Fibroblast of the aortic adventitia (primary cell): ENCODE measurements at places on chromosomes 16 and 17. TPM values are rescaled to one million over a fixed set of nuclear protein-coding genes. Genes with fewer than 3 reads are reported as not detected.

DNA sequence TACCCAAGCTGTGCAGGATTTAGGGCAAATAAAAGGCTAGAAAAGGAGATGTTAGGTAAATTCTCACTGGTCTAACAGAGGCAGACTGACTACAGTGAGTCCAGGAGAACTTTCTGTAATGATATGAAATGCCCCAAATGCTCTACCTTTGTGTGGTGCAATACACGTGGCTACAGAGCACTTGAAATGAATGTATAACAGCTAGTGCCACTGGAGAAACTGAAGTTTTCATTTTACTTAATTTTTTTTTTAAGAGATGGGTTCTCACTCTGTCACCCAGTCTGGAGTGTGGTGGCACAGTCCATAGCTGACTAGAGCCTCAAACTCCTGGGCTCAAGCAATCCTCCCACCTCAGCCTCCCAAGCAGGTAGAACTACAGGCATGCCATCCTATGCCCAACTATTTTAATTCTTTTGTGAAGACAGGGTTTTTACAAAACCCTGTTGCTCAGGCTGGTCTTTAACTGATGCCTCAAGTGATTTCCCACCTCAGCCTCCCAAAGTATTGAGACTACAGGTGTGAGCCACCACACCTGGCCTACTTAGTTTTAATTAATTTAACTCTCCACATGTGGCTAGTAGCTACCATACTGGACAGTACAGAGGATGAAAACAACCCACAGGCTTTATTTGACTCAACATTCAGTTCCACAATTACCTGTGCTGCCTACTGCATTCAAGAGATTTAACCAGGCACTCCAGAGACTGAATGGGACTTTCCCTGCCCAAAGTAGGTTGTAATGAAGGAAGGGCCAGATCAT is 84.8 kb upstream of the PLEKHM1 start:
- DNase-seq = no peak

DNA sequence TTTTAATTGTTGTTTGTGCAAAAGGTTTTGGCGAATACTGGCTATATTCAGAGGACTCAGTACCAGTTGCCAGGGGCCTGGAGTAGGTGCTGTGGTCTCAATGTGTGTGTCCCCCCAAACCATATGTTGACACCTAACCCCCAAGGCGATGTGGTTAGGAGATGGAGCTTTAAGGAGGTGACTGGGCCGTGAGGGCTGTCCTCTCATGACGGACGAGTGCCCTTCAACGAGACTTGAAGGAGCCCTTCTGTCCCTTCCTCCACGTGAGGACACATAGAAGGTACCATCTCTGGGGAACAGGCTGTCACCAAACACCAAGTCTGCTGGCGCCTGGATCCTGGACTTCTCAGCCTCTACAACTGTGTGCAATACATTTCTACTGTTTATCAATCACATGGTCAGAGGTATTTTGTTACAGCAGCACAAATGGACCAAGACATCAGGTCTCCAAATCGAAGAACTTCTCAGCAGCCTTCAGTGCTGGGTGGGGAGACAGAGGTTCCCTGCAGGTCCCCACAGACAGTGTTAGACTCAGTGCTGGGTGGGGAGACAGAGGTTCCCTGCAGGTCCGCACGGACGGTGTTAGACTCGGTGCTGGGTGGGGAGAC is 24.8 kb upstream of the METRNL start:
- DNase-seq = no peak

DNA sequence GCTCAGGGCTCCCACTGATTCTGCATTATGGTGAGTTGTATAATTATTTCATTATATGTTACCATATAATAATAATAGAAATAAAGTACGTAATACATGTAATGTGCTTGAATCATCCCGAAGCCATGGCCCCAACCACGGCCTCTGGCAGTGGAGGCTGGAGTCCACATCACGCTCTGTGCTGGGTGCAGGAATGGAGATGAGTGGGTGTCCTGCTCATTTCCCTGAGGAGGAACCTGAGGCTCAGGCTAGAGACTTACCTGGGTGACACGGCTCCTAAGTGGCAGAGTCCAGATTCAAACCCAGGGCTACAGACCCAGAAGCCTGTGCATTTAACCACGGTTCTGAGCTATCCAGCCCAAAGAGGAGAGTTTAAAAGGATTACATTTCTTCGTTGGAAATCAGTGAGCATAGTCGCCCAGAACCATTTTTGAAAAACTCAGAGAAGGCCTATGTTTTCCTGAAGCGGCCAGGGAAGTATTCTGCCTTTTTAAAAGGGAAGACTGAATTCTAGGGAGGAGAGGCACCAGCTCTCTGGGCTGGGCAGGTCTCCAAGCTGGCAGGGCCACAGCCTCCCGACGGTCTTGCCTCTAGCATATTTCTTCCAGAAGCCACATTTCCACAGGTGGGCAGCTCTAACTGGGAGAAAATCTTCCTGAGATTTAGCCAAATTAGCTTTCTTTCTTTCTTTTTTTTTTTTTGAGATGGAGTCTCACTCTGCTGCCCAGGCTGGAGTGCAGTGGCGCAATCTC is 6.7 kb downstream of the IL4R start:
- DNase-seq = no peak

DNA sequence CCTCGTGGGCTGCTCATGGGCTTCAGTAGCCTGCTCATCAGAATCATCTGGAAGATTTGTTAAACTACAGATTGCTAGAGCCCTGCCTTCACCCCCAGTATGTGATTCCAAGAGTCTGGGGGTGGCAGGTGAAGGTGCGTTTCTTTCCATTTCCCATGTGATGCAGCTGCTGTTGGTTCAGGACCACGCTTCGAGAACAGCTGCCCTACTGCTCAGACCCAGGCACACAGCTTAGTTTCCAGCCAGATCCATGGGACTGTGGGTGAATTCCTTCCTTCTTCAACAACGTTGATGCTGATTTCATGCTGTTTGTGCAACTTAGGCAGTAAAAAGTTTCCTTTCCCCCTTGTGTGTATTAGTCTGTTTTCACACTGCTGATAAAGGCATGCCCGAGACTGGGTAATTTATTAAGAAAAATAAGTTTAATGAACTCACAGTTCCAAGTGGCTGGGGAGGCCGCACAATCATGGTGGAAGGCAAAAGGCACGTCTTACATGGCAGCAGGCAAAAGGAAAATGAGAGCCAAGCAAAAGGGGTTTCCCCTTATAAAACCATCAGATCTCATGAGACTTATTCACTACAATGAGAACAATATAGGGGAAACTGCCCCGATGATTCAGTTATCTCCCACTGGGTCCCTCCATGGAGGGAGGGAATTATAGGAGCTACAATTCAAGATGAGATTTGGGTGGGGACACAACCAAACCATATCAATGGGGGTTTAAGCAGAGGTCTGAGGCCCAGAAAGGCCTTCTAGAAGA is 159.2 kb downstream of the XYLT1 start:
- no peak for DNase-seq

Gene SCARF1
- total RNA-seq = 0.90 and 1.3 TPM in 2 replicates

Gene TOX3
- total RNA-seq = not detected in 2 replicates

Gene MYOCD
- 0.16 and 0.18 TPM in 2 replicates for total RNA-seq

DNA sequence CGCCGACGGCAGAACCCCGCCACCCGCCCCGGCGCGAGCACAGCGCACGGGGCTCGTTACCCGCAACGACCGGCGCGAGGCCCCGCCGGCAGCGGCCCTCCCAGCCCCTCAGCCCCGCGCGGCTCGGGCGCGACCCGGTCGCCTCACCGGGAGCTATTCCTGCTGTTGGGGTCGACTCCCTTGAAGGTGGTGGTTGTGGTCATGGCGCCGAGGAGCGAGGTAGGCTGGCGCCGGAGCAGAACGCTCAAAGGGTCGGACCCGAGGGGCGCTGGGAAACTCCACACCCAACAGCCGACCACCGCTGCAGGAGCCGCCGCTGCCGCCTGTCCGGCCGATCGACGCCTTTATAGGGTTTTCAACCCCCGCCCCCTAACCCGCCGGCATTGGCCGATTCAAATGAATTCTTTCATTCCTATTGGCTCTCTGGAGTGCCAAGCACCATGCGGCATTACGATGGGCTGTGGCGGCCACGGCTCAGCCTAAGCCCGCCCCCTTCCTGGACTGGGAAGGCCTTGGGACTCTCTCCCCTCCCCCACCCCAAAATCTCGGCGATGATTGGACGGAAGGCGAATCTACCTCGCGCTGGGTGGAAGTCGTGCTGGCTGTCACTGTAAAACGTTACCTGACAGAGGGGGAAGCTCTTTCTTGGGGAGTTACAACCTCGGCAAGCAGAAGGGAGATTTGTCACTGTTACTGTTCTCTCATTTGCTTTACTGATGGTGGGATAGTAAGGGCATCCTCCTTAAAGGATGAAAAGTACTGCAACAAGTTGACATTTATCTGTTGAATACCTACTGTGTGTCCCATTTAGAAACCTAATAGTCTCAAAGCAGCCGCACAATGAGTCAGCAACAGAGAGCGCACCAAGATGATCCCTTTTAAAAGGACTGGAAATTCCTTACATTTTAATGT is at the start of gene JPT1:
JPT1 (minus strand) TSS at position 318 of the 912 bp plus-strand sequence; CDS start at position 203, 115 bp downstream.
- DNase-seq = peak; percentile 99

- DNase-seq = no peak
Observed at GRCh38 chr16:57150682-57151330, 35.0 kb downstream of the PSME3IP1 start.

GRCh38 chr17:21425736-21426135 is 49.6 kb downstream of the KCNJ12 start:
- DNase-seq = no peak

- DNase-seq = no peak
Observed at GRCh38 chr16:72840631-72841381, 207.1 kb downstream of the ZFHX3 start.

Gene METTL26
- total RNA-seq = 85.0 and 86.0 TPM in 2 replicates

Gene CCL2
- 11.1 and 109 TPM in 2 replicates for total RNA-seq

DNA sequence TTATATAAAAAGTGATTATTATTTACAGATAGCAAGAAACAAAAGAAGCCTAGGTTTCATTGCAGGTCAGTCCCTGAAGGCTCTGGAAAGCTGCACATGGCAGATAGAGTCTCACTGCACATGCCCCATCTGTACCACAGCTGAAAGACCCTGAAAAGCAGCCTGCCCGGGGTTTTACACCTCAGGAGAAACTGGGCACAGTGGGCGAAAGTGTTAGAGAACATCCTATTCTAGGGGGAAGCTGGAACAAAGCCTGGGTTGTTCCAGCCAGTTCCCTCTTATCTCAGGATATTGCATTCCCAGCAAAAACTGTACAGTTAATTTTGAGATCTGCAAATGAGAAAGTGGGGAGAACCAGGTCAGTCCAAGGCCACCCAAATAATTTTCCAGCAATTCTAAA is 419.7 kb downstream of the CNTNAP4 start:
- no peak for DNase-seq

DNA sequence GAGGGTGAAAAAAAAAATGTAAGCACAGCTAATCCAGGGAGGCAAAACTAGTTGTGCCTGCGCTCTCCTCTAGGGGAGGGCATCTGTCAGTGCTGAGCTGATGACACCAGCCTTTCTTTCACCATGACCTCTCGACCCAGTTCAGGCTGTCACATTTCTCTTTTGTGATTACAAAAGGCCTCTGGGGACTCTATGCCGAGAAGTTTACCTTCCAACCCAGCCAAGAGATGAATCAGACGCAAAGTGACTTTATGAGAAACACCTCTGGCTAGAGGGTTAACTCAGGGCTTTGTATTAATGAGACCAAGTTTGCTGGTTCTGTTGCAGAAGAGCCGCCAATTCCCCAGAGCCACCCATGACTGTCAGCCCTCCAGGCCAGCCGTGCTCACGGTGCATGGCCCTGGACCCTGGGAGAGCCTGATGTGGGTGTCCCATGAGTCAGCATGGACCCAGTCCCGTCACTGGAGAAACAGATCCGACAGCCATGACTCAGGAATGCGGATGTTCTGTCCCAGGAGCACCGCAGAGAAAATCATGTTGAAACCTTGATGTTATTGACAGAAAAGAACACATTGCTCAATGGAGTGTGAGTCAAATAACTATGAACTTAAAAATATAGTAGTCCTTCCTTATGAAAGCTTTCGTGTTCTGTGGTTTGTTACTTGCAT is 437.2 kb downstream of the HS3ST3B1 start:
- DNase-seq = peak; percentile 93

DNA sequence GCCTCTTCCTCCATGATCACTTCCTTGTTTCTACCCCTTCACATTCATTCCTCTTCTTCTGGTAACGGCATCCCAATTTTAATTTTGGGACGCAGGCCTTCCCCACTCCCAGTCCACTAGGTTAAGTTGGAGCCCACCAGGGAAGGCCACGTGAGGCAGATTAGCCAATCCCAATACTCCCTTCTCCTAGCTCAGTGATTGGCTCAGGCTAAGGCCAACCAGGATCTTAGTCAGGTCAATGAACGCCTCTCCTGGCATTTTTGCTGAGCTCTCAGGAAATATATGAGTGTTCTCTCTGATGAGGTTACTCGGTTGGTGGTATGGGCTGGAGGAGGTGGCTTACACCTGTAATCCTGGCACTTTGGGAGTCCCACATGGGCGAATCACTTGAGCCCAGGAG is 15.4 kb downstream of the SEZ6L2 start:
- no peak for DNase-seq

Gene TBC1D28
- not detected in 2 replicates for total RNA-seq

GRCh38 chr16:11105038-11105903 is 150.7 kb downstream of the SOCS1 start:
- peak; percentile 97 for DNase-seq

DNA sequence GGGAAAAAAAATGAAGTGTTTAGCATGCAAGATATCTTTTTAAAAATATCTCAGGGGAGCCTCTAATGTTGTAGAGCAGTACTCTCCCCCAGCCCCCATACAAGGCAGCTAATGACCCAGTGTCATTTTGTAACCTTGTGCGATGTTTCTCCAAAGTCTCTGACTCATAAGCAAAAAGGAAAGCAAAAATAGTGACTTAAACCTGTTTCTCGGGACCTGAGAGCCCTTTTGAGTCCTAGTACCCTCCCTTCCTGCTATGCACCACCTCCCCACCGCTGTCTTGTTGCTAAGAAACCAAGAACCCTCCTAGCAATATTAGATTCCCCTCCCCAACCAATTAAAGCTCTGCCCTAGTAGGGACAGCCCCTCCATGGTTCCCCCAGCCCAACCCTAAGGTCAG is 2.8 kb downstream of the MYCBPAP start:
- DNase-seq = peak; percentile 15

DNA sequence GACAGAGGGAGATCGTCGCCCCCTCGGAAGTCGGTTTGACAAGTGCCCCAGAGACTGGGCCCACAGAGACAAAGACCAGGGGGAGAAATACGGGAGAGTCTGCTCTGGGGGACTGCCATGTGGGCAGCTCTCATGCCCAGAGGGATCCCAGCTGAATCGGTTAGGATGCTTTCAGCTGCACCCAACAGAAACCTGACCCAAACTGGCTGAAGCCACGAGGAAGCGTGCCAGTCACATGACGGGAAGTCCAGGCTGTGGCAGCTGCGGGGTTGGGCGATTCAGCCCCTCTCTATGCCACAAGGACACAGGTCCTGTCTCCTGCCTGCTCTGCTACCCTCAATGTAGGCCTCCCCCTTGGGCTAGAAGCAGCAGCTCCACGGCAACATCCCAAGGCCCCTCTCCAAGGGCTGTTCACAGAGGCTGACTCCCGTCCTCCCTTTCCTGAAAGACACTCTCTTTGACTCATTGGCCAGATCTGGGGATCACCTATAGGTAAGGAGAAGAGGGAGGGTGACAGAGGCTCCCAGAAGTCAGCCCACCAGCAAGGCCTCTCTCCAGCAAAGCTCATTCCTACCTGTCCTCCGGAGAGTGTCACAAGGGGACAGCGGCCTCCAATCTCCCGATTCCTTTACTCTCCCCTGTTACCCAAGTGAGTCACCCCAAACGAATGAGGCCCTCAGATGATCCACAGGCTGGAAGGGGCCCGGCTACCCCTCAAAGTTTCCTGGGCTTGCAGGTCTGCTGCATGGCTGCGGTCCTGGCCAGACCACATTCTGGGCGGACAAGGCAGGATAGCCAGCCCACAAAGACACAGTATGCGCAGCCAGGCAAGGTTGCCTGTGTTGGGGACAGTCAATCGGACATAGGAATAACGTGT is 75.8 kb downstream of the RBFOX3 start:
- no peak for DNase-seq

Gene ZP2
- not detected in 2 replicates for total RNA-seq

Gene SLC4A1
- total RNA-seq = not detected in 2 replicates

- DNase-seq = no peak
Observed at GRCh38 chr16:81553814-81554675, 109.4 kb downstream of the CMIP start.
